ENCODE measurements at places on chromosomes 2 and 18.

- no peak for DNase-seq
These were observed 26.6 kb upstream of the ITGA4 start for GRCh38 chr2:181430406-181431118.

DNA sequence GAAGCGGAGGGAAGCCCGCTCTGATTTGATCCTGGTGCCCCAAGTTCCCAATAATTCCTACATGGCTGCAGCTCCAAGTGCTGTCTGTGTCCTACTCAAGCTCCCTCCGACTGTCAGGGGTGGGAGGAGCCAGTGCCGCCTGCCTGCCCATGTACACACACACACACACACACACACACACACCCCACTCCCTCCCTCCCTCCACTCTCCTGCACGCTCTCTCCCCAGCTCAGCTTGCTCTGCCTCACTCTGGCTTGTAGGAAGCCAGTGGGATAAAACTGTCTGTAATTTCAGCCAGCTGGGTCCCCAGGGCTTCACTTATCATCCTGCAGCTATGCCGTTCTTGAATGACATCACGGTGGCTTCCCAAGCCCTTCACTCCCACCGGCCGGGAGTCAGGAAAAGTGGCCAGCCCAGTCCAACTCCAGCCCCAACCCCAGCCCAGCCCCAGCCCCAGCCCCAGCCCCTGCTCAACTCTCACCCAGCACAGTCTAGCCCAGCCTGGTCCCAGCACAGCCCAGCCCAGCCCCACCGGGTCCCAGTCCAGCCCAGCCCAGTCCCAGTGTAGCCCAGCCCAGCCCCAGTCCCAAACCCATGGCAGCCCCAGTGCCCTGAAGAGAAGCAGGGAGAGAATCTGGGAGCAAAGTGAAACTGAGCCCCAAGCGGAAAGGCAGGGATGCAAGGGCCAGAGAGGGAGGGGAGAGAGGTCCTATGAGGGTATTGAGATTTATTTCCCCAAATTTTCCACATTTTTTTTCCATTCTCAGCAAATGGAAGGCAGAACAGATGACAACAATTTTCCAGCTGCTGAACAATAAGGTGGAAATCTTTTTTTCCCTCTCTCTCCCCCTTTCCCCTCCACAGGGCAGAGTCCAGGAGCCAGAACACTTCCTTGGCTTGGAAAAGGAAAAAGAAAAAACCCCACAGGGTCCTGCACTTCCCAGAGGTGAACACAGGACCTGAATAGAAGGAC, 144.0 kb downstream of the TNS1 start:
- DNase-seq: peak; percentile 96

DNA sequence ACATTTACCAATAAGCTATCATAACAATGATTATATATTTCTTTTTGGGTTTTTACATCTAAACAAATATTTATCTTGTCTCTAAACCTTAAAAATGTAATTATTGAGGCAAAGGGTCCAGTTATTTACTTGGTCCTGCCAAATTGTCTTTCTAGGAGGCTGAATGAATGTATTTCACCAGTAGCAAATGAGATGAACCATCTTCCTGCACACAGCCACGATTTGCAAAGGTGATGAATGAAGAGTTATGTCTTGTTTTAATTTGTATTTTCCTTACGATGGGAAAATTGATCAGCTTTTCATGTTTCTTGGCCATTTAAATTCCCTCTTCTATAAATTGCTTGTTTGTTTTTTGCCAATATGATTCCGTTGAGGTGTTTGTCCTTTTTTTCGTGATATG, 1.4 kb downstream of the SP100 start:
- no peak for DNase-seq

DNA sequence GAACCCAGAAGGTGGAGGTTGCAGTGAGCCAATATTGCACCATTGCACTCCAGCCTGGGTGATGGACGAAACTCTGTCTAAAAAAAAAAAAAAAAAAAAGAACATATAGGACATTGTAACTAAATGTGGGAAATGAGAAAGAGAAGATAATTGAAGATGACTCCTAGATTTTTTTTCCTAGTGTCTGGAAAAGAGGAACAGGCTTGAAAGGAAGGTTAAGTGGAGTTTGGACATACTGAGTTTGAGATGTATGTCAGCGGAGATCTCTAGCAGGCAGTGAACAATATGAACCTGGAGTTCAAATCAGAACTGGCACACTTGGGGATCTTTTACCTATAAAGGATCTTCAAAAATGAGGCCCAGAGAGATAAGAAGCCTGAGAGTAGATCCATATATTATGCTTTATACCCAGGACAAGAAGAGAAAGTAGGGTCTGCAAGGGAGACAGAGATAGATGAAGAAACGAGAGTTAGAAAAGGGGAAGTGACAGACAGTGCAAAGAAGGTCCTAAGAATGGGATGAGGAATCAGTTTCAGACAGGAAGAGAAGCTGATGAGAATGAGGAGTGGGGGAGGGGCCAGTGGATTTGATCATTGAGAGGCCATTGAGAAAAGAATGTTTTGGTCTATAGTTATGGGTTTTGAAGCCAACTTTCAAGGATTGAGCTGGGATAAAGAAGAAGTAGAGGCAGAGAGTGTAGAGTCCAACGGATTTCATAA, 46.9 kb upstream of the CD28 start:
- DNase-seq: no peak

- no peak for DNase-seq
These were observed 24.4 kb downstream of the MPHOSPH10 start for GRCh38 chr2:71154798-71155197.

DNA sequence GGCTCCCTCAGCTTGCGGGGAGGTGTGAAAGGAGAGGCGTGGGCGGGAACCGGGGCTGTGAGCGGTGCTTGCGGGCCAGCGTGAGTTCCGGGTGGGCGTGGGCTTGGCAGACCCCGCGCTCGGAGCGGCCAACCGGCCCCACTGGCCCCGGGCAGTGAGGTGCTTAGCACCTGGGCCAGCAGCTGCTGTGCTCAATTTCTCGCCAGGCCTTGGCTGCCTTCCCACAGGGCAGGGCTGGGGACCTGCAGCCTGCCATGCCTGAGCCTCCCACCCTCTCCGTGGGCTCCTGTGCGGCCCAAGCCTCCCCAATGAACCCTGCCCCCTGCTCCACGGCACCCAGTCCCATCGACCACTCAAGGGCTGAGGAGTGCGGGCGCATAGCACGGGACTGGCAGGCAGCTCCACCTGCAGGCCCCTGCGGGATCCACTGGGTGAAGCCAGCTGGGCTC, 48.2 kb downstream of the RNF138 start:
- DNase-seq: no peak

DNA sequence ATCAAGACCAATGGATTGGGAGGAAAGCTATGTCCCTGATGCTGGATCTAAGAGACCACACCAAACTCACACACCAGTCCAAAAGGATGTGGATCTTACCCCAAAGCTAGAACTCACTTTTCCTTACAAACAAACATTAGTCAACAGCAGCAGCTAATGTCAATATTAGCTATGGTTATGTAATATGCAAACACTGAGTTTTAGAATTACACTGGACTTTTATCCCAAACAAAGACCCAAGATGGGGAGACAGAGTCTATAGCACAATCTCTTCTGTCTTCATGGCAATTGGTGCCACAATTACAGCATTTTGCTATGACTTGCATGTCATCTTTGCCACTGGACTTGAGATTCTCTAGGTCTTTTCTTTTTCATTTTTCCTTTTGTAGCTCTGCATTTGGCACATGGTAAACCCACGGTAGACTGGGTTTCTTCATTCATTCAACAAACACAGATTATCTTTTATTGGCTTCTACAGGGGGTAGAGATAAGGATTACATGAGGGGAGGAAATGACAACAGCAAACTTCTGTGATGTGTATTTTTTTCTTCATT, 59.0 kb downstream of the SPRED2 start:
- no peak for DNase-seq

DNA sequence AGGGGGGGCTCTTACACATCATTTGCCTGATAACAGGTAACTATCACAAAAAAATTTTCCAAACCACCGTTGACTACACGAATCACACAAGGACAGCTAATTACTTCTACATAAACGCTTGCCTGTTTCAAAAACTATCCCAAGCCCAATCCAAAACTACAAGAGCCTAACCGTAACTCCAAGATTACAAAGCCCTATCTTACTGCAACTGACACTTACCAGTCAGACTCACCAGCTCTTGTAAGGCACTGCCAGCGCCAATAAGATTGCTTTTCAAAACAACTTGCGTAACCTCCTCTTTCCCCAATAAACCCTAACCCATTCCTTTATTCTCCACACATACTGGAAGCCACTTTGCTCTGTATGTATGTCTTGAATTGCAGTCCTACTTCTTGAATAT, 148.4 kb downstream of the NBAS start:
- DNase-seq: no peak

GRCh38 chr2:16958266-16958665, 292.6 kb upstream of the CYRIA start:
- DNase-seq: no peak

DNA sequence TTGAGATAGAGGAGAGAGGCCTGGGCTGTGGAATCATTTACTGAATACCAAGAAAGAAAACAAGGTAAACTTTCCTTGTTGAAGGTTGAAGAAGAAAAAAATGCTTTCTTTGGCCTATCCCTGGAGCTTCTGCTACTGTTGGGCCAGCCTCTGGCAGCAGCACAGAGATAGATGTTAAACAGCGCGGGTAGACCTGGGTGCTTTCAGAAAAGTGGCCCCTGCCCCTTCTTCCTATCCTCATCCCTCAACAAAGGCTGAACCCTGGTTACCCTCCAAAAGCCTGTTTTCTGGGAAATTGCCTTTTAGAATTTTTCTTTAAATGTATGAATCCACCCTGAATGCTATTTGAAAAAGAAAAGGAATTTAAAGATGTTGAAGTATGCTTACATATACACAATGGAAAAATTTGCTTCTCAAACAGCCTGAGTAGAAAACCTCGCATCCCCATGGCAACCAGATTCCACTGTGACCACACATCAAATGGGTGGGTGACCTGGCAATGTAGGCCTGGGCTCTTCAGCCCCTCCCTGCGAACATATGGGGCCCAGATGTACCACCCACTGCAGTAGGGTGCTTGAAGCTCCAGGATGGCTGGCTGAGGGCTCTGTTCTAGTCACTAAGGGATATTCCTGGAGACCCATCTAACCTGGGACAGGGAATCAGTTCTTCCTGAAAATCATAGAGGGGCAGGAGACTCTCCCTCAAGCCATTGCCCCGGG, 23.4 kb upstream of the CHRNA1 start:
- peak; percentile 100 for DNase-seq

GRCh38 chr18:1846640-1847039, 724.7 kb downstream of the METTL4 start:
- no peak for DNase-seq

DNA sequence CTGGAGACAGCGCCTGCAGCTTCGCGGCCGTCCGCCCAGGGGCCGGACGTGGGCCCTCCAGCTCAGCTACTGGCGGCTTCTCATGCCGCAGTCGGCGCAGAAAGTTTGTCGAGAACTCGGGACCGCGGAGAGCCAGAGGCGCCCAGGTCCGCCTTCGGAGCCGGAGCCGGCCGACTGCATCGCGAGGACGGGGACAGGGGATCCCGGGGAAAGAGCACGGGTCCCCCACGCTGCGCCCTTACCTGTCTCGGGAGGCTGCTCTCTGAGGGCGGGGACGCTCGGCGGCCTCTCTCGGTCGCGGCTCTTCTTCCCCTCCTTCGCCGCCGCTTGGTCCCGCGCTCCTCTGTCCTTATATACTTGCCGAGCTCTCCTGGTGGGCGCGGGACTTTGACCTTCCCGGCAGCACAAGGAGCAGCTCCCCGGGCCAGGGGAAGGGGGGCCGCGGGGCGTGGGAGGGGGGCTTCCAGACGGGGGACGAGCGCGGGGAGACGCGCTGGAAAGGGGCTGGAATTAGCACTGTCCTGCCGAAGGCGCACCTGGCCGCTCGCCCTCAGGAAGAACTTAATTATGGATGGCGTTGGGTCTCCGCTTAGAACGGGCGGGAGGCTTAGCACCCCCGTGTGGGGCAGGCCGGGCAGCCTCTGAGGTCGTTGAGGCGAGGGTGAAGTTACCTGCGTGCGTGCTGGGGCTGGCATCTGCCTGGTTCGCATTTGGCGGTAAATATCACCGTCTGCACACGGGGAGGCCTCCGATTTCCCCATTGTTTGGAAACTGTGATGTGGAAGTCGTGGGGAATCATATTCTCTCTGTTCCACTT, at the start of gene POMC:
Gene POMC (minus strand): TSS at position 325 of the 817 bp plus-strand sequence. CDS start 3,808 bp downstream, outside the sequence.
- DNase-seq: no peak

- no peak for DNase-seq
These were observed 58.6 kb downstream of the MGAT5 start for GRCh38 chr2:134312482-134312881.

DNA sequence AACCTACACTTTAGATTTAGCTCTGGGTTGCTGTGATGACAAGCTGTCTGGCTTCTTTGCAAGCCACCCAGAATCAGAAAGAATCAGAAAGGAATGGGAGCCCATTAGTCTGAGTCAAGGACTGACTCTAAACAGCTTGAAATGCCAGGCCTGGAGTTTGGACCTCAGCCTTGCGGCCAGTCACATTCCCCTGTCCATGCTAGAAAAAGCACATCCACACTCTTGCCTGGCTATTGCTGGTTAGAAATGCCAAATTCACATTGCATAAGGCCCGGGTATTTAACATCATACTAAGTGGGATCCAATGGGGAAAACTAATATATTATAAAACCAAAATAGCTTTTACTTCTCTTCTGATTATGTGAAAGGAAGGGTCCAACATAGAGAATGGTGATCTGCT, 756.8 kb upstream of the KLHL29 start:
- no peak for DNase-seq

DNA sequence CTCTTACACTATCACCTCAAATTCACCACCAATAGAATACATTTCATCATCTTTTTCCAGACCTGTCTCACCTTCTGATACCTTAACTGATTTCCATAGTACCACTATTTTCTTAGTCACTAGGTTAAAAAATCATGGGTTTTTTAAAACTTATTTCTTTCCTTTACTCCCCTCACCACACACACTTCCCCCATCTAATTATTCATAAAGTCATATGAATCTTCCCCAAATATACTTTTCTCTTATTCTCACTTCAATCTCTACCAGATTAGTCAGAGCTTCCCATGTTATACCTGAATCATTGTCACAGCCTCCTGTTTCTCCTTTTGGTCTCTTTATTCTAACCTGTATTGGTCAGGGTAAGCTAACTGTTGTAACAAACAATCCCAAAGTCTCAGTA, 696.3 kb downstream of the BCL11A start:
- no peak for DNase-seq

DNA sequence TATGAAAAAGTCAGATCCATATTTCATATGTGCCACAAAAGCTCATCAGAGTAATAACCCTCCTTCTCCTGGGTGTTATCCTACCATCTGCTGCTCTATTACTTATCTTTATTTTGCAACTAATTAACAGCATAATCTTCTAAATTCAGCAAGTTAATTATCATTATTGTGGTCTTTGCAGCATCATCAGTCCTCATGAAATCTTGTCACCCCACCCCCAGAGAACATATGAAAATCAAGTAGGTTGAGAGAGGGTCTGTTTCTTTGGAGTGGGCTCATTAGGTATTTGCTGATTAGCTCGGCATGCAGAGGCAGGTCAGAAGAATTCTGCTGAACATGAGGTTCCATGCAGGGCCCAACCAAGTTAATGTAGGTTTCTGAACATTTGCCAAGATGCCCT, 64.8 kb downstream of the ATF2 start:
- no peak for DNase-seq

- no peak for DNase-seq
These were observed 451.3 kb upstream of the FAM98A start for GRCh38 chr2:34050413-34050812.
